ENCODE measurements at places on chromosomes 1 and 21.
A peak's percentile ranks its signal among the peaks of the same experiment; 100 is the strongest.

DNA sequence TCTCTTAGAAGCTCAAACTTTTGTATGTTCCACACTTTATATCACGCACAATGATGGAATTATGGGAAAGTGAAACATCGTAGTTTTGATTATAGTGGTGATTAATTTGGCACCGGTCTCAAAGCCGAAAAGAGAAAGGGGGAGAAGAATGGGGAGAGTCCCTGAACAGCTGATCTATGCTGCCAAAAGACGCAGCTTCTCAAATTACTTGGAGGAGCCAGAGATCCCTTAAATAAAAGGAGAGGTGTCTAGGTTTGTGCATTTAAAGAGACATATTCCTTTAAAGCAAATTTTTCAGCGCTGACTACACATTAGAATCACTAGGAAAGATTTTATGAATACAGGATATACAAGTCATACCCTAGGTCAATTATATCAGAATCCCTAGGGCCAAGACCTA, 599.6 kb upstream of the ADAMTS5 start:
- no peaks in the 10 kb centered on the region for H3K27me3 ChIP-seq
- H3K4me3 ChIP-seq: no peak overlapping the region
- H3K27ac ChIP-seq: no peak overlapping the region
- no peaks in the 10 kb centered on the region for H3K36me3 ChIP-seq

DNA sequence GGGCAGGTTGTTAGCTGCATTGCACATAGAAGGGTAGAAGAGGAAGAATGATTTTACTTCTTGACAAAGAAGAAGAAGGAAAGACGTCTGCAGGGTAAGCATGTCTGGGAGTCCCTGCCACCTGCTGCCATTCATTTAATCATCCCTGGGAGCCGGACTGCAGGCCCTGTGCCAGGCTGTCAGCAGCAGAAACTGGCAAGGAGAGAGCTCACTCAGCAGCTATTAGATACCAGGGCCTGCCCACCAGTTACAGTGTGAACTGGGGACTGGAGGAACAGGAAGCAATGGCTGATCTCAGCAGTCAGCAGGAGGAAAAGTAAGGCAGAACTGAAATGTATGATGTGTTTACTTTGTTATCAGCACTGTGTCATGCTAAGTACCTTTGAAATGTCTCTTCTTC, 75.7 kb upstream of the C1orf87 start:
- H3K36me3 ChIP-seq: no peaks in the 10 kb centered on the region

DNA sequence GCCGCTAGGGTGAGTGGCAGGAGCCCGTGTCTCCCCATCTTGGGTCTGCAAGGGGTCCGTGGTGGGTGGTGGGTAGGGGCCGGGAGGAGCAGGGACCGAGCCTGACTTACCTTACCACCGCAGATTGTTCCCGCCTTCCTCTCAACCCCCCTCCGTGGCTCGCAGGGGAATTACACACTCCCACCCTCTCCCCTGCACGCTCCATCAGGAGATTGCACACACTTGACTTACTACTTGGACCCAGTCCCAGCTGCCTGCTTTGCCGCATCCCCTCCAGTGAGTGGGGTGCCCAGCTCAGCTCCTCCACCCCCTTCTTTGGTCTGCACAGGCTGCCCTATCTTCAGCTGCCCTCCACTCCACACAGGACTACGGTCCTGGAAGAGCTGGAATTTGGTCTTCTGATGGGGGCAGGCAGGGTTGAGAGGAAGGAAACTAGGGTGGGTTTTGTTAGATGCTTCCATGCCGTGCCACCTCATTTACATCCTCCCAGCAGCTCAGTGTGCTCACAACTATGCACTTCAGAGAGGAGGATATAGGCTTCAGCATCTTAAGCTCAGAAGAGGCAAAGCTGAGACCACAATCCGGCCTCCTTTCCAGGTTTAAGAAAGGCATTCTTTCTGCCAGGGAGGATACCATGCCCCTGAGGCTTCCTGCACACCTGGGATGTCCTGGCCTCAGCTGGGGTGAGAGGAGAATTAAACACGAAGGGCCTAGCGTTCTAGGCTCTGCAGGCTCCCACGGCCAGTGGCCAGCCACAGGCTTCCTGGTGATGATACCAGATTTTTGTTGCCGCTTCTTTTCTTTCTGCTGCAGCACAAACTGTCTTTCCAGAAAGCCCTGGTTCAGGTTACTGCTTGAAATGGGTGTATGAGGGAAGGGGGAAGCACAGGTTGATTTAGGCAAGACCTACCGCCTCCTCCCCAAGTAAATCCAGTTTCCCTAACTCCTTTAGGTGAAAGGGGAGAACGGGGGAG, 2.3 kb downstream of the KCNC4 start:
- H3K4me3 ChIP-seq: no peak overlapping the region
- H3K36me3 ChIP-seq: no peaks in the 10 kb centered on the region
- H3K27ac ChIP-seq: no peak overlapping the region
- H3K4me1 ChIP-seq: peaks cover 25% of the 10 kb centered on the region

- H3K27me3 ChIP-seq: no peaks in the 10 kb centered on the region
- no peak overlapping the region for H3K27ac ChIP-seq
- H3K4me3 ChIP-seq: no peak overlapping the region
- DNase-seq: no peak
Measured at GRCh38 chr1:246897302-246897701, 34.4 kb downstream of the AHCTF1 start.

DNA sequence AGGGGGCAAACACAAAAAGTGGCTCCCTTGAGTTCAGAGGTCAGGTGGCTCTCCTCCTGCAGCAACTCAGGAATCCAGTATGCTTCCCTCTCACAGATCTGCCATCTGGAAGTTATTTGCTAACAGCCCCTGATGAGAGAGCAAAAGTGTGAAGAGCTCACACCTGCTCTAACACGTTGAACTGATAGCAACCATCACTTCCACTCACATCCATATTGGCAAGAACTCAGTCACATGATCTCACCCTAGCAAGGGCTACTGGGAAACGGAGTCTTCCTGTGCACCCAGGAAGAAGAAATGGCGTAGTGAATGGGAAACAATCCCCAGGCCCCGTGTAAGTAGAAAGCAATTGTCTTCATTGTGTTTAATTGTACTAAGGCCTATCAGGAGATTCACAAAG, 20.7 kb upstream of the SLC45A1 start:
- H3K4me1 ChIP-seq: no peaks in the 10 kb centered on the region
- DNase-seq: no peak
- no peak overlapping the region for H3K27ac ChIP-seq
- no peaks in the 10 kb centered on the region for H3K36me3 ChIP-seq
- H3K27me3 ChIP-seq: no peaks in the 10 kb centered on the region
- H3K4me3 ChIP-seq: no peak overlapping the region

DNA sequence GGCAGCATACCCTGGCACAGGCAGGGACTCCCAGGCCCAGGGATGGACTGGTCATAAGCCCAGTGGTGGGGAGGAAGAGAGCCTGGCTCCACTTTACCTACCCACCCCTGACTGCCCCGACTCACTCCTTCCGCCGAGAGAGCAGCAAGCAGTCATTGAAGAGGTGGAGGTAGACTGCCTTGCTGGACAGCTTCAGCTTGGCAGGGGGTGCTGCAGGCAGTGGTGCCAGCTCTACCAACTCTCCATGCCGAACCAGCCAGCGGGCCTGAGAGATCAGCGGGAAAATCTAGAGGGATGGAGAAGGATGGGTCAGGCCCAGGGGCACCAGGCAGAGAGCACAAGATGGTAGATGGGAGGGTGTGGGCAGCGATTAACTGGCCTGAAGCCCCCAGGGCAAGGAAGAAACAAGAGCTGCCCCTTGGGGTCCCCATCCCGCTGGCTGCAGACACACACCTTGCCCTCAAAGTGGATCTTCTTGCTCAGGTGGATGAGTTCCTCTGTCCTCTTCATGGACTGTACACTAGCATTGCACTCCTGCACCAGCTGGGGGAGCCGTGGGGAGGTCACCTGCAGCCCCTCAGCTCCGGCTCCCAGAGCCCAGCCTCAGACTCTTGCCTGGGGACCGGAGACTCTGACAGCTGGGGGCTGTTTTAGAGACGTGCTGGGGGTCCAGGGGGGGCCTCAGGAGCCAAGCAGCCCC, 7.7 kb downstream of the ARHGEF19 start:
- peaks cover 4% of the 10 kb centered on the region for H3K36me3 ChIP-seq
- H3K4me1 ChIP-seq: peaks cover 16% of the 10 kb centered on the region
- no peak overlapping the region for H3K4me3 ChIP-seq
- H3K27ac ChIP-seq: peak overlapping the region; percentile 84

- no peak overlapping the region for H3K4me3 ChIP-seq
- H3K36me3 ChIP-seq: no peaks in the 10 kb centered on the region
- H3K4me1 ChIP-seq: no peaks in the 10 kb centered on the region
- no peak overlapping the region for H3K27ac ChIP-seq
Measured at GRCh38 chr1:188499690-188500089, 1670.9 kb downstream of the PLA2G4A start.

- H3K27me3 ChIP-seq: peaks cover 26% of the 10 kb centered on the region
- DNase-seq: no peak
- no peaks in the 10 kb centered on the region for H3K4me1 ChIP-seq
- no peak overlapping the region for H3K27ac ChIP-seq
- no peak overlapping the region for H3K4me3 ChIP-seq
Measured at GRCh38 chr1:111987502-111987901, 2.0 kb downstream of the KCND3 start.

DNA sequence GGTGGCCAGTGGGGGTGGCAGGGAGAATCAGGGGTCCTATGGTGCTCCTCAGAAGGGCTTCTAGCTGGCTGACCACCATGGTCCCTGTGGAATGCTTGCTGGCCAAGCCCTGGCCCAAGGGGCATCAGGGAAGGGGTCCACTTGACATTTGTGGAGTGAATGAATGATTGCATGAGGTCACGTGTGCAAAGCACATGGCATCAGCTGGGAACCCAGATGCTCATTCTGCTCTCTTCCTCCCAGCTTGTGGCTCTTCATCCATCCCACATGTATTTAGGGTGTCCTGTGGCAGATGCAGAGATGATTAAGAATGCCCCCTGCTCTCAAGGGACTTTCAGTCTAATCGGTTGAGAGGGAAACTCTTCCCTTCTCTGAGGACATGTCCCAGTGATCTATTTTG, 27.1 kb upstream of the PADI4 start:
- H3K36me3 ChIP-seq: no peaks in the 10 kb centered on the region
- no peak for DNase-seq
- H3K27ac ChIP-seq: no peak overlapping the region
- no peaks in the 10 kb centered on the region for H3K4me1 ChIP-seq

DNA sequence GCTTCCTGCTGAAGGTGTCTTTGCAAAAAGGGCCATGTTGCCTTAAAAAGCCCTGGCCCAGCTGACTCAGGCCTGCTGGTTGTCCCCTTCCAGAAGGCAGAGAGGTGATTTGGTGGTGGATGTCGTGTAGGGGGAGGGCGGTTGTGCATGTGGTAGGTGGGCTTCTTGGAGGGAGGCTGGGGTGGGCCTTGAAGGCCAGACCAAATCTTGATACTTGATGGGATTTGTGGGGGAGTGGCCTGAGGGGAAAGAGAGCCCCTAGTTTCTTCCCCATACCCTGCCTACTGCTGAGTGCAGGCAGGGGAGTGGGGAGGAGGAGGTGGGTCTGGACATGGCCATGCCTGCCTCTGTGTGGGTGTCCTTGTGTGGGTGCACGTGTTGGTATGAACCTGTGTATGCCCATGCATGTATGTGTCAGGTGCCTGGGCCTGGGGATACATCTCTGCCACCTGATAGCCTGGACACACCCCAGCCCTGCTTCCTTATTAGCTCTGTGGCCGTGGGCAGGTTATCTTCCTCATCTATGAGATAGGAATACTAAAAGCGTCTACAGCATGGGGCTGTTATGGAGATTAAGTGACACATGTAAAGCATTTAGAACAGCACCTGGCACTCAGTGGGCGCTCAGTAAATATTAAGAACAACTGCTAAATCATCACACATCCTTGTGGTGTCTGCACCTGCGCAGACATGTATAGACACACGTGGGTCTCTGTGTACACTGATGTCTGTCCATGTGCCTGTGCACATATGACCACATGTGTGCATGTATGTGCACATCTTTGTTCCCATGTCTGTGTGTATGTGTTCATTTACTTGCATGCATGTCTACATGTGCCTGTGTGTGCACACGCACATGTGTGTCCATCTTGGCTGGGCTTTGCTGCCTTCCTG, 17.0 kb downstream of the FAM151A start:
- no peak for DNase-seq
- H3K36me3 ChIP-seq: no peaks in the 10 kb centered on the region
- peaks cover 10% of the 10 kb centered on the region for H3K4me1 ChIP-seq
- no peak overlapping the region for H3K27ac ChIP-seq

DNA sequence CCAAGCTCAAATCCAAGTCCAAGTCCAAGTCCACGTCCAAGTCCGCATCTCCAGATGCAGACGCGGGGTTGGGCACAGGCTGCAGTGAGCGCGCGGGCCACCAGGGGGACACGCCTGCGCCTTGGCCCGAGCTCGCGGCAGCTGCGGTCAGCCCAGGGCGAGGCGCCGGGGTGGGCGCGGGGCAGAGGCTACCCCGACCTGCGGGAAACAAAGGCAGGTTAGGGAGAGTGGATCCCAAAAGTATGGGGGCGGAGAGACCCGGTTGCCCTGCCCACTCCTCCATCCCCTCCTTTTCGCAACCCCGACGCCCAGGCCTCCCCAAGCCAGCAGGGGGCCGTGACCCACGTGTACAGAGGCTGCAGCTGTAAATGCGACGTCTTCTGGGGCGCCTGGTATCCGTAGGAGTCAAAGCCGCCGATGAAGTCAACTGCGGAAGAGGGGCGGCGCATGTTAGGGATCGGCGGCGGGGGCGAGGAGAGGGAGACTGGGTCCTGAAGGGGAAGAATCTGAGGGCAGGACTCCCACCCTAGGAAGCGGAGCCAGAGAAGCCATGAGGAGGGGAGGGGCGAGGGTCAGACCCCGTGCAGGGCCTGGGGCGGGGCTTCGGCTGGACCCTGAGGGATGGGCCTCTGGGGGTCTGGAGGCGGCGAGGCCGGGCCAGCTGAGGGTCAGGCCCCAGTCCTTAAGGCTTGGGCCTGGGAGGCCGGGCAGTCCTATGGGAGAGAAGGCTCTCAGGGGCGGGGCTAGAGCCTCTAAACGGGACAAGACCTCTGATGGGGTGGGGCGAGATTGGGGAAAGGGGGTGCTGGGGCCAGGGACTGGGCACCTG, 58.0 kb downstream of the NKAIN1 start:
- H3K27ac ChIP-seq: no peak overlapping the region
- no peaks in the 10 kb centered on the region for H3K36me3 ChIP-seq
- H3K4me1 ChIP-seq: no peaks in the 10 kb centered on the region

GRCh38 chr1:228178737-228179684, 13.4 kb downstream of the IBA57 start:
- DNase-seq: no peak
- H3K4me3 ChIP-seq: no peak overlapping the region
- H3K4me1 ChIP-seq: no peaks in the 10 kb centered on the region
- H3K36me3 ChIP-seq: no peaks in the 10 kb centered on the region
- H3K27me3 ChIP-seq: no peaks in the 10 kb centered on the region
- H3K27ac ChIP-seq: no peak overlapping the region

Data from CD8-positive, alpha-beta memory T cell (primary cell).